Psoas muscle (tissue), 8 donors: ENCODE measurements at places on chromosomes 13 and 19. TPM values are rescaled to one million over a fixed set of nuclear protein-coding genes. Genes with fewer than 3 reads are reported as not detected.

PDX1 gene
- not detected for total RNA-seq

KLHL1 gene
- total RNA-seq = not detected

CLIP3 gene
- total RNA-seq = 1.6 TPM

SAE1 gene
- 37.8 TPM for total RNA-seq

KRI1 gene
- total RNA-seq = 20.6 TPM
